ENCODE measurements at places on chromosomes 11 and 22. TPM values are rescaled to one million over a fixed set of nuclear protein-coding genes. Genes with fewer than 3 reads are reported as not detected.

Gene MS4A15
- not detected for total RNA-seq

Gene TMEM184B
- 76.5 TPM for total RNA-seq

Gene OR8D4
- total RNA-seq = 0.14 TPM

Gene CTNND1
- total RNA-seq = 136 TPM

Gene USH1C
- total RNA-seq = 1.3 TPM

Gene UBASH3B
- total RNA-seq = 17.2 TPM

Gene TEX54
- not detected for total RNA-seq

- DNase-seq = no peak
Observed at GRCh38 chr11:134667505-134667904, 255.5 kb upstream of the B3GAT1 start.

DNA sequence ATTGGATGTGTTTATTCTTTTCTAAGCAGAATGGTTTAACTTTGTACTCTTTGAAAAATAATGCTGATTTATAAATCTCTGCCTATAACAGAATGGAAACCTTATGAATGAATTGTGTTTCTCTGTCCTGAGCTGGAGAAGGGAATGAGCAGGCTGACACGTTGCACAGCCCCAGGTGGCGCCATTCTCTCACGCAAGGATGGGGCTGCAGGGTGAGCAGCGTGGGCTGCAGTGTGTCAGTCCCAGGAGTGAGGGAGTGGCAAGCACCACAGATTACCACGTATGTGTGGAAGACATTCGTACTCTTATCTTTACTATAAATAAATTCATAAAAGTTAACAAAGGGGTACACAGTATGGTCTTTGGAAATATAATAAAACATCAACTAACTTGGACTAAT lies 33.4 kb downstream of the FDX1 start:
- peak; percentile 71 for DNase-seq

DNA sequence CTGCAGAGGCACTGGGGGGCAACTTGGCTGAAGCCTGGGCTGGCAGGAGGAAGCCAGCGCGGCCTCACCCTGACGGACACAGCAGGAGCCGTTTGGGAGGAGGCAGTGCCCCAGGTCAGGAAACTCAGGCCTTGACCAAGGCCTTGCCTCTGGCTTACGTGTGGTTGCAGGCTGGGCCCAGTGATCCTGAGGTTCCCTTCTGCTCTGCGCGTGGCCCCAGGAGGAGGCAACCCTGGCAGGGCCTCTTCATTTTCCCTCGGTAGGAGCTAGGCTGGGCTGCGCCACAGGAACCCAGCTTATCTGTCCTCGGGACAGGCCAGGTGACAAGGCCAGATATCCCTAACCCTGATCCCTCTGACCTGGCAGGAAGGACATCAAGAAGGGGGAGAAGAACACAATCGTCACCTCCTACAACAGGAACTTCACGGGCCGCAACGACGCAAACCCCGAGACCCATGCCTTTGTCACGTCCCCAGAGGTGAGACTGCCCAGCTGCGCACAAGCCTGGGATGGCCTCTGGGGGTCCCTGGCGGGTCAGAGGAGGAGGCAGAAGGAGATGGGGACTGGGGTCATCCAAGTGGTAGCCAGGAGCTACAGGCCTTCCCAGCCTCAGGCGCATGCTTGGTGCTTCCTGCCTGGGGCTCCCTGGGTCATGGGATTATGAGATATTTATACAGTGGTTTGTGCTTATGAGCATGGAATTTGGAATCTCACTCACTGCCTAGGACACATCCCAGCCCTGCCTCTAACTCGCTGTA lies 20.6 kb downstream of the POLR3H start:
- peak; percentile 66 for DNase-seq

DNA sequence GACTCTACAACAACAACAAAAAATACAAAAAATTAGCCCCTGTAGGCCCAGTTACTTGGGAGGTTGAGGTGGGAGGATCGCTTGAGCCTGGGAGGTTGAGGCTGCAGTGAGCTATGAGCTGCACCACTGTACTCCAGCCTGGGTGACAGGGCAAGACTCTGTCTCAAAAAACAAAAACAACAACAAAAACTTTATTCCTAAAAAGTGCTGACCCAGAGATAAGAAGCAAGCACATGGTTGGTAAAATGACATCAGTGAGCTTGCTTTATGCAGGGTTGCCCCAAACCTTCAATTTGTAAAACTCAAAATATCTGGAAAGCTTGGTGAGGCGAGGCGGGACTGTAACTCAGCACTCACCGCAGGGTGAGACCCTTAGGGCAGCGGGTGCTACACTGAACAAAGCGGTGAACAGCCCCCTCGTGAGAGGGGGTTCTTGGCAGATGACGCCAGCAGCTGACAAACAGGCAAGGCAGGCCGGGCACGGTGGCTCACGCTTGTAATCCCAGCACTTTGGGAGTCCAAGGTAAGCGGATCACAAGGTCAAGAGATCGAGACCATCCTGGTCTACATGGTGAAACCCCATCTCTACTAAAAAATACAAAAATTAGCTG lies 3.5 kb upstream of the TCIRG1 start:
- DNase-seq = no peak

- no peak for DNase-seq
Observed at GRCh38 chr22:42997582-42998090, 17.3 kb downstream of the PACSIN2 start.

DNA sequence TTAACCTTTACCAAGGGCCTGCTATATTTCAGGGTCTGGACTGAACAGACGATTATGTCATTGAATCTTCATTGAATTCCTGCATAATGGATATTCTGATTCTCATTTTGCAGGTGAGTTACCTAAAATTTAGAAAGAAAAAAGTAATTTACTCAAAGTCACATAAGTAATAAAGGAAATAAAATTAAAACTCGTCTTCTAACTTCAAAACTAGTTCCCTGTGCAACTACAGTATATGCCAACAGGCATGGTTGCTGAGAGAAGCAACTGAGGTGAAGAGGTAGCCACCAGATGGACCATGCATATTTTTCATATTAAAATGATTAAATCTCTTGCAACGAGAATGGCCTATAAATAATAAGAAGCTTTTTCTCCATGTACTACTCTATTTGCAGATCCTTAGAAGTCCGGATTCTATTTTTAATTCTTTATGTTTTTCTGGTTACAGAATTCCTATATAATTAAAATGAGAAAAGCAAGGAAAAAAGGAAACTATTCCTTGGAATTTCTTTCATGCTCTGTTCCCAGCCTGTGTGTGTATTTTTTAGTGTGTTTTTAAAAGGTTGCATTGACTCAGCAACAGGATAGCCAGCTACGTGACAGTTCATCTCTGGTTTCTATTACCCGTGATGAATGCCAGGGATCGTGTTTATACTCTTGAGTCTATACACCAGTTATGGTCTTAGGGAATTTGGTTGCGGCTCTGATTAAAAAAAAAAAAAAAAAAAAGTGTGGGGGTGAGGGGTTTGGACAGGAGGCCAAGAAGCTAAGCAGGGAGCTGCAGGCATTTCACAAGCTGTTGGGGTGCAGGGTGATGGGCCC lies 186.8 kb downstream of the ETS1 start:
- DNase-seq = no peak

DNA sequence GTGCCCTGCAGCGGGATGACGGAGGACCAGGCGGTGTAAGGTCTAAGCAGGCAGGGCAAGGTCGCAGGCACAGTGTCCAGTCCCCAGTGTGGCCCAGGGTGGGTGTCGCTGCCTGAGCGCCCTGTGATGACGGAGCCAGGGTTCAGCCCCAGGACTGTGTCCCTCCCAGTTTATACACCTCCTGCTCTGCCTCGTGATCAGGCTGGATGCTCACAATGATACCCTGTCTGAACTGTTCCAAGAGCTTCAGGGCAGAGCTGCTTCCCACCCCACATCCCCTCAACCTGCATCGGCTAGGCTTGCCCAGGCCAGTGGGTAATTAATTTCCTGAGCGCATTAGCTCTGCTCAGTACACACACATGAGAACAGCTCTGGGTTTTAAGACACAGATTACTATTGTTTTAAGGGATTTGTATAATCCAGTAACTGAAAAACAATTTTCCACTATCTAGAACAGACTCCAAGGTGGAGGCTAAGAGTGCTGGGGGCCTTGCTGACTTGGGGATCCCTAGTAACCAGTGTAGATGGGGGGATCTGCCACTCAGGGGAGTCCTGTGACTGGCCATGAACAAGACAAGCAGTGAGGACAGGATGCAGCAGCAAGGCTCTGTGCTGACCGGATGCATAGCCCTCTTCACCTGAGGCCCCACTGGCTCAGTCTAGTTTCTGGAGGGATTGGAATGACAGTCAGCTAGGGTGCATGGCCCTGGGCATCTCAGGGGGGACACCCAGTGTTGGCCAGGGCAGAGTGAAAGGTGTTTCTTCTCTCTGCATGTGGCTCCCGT lies 34.1 kb downstream of the GNAZ start:
- no peak for DNase-seq

DNA sequence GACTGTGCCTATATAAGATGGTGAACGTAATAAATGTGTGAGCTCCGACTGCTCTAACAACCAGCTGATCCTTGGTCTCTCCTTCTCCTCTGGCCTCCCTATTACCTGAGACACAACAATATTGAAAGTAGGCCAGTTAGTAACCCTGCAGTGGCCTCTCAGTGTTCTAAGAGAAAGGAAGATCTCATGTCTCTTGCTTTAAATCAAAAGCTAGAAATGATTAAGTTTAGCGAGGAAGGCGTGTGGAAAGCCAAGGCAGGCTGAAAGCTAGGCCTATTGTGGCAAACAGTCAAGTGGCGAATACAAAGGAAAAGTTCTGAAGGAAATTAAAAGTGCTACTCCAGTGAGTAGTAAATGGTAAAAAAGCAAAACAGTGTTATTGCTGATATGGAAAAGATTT lies 39.5 kb downstream of the HIPK3 start:
- DNase-seq = no peak

- peak; percentile 71 for DNase-seq
Observed at GRCh38 chr22:33919391-33920196, 682 bp downstream of the LARGE1 start.

DNA sequence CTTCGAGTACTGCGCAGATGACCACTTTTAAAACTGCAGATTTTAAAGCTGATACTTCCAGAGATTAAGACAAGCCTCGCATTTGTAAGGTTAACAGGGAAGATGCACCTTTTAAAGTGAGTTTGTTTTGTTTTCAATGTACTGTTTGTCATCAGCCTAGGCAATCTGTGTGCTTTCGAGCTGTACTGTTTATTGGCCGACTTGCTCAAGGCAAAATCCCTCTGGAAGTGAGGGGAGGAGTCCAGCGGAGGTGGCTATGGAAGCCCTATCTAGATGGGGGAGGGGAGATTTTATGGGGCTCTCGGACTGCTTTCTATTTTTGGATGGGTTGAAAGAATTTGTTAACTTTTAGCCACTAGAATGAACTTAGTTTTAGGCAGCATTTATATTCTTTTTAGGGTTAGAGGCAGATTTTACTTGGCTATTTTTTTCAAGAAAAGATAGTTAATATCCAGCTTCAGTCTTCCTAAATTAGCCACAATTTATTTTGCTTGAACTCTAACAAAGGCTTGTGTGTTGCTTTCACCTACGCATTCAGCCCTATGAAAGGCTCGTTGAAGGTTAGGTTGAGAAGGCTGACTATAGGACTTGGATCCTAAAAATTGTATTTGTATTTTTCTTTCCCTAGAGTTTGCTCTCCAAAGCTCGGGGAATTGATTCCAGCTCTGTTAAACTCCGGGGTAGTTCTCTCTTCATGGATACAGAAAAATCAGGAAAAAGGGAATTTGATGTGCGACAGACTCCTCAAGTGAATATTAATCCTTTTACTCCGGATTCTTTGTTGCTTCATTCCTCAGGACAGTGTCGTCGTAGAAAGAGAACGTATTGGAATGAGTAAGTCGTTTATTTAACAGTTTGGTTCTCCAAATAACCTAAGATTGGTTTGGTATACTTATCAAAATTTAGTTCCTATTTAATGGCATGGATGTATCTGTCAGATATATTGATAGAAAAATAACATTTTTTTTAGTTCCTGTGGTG lies 2.1 kb downstream of the WEE1 start:
- peak; percentile 83 for DNase-seq

Data from GM23338 (cell line).